ENCODE measurements at places on chromosomes 3 and 15. TPM values are rescaled to one million over a fixed set of nuclear protein-coding genes. Genes with fewer than 3 reads are reported as not detected.

- no peak for DNase-seq
Measured at GRCh38 chr3:61802772-61803171, 241.4 kb downstream of the PTPRG start.

DNA sequence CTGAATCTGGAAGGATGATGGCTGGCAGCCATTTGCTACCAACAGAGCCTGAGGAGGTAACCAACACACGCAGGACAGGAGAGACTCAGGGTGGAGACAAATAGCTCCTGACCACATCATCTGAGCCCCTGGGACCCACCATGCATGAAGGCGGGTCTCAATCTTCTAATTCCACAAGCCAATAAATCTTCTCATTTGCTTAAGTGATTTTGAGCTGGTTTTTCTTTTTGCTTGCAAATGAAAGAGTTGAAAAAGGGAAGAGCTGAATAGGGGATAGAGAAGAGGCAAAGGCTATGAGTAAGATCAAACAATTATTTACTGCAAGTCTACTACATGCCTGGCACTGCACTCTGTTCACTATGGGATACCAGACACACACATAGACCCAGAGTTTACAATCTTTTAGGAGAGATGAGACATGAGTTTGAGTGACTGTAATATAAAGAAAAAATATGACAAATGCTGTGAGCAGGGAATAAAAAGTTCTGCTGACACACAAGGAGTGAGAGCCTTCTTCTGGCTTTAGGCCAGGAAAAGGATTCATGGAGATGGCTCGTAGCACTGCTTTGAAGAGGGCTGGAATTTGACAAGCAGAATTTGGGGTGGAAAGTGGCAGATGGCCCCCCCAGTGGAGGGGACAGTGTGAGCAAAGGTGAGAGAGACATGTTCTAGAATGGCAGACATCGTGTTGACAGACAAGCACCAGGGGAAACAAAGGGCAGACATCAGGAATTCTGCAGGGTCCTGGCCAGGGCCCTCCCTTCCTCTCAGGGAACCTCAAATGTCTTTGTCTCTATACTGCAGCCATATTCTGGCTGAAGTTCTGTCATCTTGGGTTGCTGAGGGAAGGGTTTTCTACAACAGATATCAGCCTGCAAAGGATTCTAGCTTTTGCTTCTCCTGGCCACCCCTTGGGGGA lies 69.8 kb upstream of the WNT5A start:
- DNase-seq: no peak

The EPHA3 gene
- total RNA-seq: 12.9 TPM

The PARP15 gene
- total RNA-seq: 0.94 TPM

- no peak for DNase-seq
Measured at GRCh38 chr3:146343551-146343950, 92.6 kb upstream of the PLSCR4 start.

- no peak for DNase-seq
Measured at GRCh38 chr3:89586256-89586655, 478.8 kb downstream of the EPHA3 start.

GRCh38 chr3:45942051-45942825 lies 1.0 kb upstream of the CXCR6 start:
- no peak for DNase-seq

The CBLB gene
- 43.0 TPM for total RNA-seq

- DNase-seq: no peak
Measured at GRCh38 chr3:37489355-37489754, 315.0 kb upstream of the LRRFIP2 start.

- DNase-seq: no peak
Measured at GRCh38 chr3:45453839-45454238, 65.5 kb downstream of the LARS2 start.

DNA sequence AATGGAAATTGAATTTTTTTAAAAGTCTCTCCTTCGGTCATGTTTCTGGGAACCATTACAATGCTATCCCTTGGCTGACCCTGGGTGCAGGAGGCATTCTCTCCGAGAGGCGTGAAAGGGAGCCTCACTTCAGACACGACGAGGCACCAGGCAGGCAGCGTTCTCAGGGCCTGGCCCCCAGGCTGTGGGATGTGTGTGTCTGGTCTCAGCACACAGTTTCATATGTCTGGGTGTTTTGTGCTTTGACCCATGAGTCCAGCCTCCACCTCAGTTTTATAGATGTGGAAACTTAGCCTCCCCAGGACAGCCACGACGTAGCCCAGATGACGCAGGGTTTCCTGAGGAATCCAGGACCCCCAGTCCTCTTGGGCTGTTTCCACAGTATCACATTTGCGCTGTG lies 34.0 kb downstream of the FGD5 start:
- peak; percentile 79 for DNase-seq

GRCh38 chr15:82317091-82317489 lies 32.2 kb downstream of the GOLGA6L10 start:
- DNase-seq: no peak

DNA sequence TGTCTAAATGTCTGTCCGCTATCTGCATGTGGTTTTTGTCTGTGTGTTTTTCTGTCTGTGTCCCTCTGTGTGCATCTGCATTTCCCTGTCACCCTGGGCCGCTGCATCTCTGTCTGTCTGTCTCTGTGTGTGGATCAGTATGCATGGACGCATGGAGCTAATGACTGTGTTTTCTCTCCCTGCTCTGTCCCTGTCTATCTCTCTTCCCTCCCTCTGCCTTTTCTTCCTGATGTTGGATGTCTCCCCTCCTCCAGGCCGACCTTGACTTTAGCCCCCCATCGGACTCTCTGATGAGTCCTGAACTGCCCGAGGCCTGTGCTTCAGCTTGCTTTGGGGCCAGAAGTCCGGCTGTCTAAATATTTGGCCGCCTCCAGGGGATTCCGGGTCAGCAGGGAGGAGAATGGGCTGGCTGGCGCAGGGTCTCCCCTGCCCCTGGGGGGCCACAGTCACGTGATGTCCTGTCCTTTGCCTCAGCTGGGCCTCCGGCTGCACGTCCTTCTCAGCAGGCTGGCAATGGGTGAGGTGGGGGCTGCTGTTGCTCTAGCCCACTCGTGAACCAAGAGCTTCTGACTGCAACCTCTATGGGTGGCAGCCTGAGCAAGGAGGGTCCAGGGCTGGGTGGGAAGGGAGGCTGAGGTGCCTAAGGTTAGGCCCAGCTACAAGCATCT lies 3.7 kb downstream of the SLC38A3 start:
- peak; percentile 4 for DNase-seq
